ENCODE measurements at places on chromosomes 12 and 14.
A peak's percentile ranks its signal among the peaks of the same experiment; 100 is the strongest.

DNA sequence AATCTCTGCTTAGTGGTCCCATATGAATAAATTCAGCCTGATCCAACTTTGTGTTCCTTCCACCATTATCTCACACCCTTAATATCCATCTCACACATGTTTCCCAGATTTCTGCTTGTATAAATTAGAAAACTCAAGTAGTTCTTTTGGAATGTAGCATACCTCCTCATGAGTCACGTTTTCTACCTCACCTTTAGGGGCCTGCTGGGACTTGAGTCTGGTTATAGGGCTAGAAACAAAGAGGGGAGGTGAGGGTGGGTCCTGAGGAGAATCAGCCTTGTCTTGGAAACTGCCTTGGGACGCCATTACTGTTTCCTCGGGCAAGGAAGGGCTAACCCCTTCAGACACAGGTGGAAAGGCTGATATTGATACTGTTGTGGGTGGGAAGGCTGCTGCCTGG is 51.1 kb downstream of the EMP1 start:
- DNase-seq, result no peak

- DNase-seq, result no peak
Observed at GRCh38 chr12:121209221-121209620, 708 bp upstream of the P2RX4 start.

- no peak for DNase-seq
Observed at GRCh38 chr12:53182903-53183302, 2.2 kb upstream of the CSAD start.

DNA sequence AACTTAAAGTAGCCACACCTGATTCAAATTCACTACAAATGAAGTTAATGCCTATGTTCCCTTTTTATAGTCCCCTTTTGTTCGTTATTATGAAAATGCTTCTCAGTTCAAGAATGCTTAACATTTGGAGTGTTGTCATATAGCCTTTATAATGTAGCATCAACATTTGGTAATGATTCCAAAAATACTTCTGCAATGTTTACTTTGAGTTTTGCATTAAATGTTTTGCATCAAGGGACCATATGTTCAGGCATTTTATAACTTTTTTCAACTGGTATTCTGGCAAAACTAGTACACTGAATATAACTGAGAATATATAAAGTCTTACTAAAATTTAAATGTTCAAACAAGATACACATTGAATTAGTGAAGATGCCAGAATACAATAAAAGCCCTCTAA is 209.6 kb upstream of the SLC16A7 start:
- DNase-seq, result no peak

DNA sequence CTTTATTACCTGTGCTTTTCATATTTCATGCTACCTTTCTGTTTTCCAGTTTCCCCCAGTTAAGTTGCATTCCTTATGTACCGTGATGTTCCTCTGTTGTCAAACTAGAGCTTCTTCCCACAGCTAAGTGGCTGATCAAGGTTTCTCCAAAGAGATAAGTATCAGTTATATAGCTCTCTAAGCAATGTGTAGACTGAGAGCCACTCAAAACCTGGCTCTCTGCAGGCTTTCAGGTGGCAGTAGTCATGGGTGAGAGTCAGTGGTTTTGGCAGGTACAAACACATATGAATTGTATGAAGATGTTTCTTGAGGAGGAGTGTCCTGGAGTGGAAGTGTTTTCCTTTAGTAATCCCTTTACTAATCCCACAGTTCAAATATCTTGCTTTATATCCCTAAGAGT is 28.4 kb downstream of the TXNRD1 start:
- DNase-seq, result no peak

DNA sequence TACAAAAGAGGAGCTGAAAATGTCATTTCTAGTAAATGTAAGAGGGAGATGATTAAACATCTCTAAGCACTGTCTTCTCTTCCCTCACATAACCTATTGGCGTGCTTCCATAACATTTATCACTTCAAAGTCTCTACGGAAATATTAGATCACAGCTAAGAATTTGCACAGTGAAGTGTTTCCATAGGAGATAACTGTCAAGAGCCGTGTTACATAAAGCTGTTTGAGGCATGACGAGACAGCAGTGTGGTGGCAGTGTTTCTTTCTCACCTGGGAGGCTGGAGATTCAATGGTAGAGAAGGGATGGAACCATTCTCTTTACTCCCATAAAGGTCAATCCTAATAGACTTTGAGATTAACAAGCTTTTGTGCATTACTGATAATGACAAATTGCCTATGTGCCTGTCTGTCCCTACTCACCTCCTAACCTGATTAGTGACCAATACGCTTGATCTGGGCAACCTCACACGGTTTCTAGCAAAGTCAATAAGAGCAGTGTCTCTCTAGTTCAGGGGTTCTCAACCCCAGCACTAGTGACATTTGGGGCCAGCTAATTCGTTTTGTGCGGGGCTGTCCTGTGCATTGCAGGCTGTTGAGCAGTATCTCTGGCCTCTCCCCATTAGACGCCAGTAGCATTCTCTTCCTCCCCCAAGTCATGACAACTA is 35.3 kb downstream of the FBXW8 start:
- DNase-seq, result no peak

GRCh38 chr12:12508612-12509011 is 54.1 kb downstream of the DUSP16 start:
- no peak for DNase-seq

DNA sequence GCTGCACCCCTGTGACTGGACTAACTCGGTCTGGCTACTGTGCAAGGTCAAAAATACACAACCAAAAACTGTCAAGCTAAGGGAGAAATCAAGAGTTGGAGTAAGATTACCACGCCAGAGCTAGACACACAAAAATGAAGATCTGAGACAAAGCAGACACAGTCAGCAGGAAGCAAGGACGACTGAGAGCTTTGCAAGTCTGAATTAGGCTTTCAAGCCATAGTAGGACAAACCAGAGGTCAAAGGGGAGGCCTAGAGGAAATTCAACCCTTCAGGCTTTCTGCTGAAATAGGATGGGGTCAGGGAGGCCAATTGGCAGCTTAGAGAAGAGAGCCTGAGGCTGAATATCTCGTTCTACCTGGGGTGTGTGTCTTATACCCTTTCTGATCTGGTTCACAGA is 117.3 kb downstream of the LLPH start:
- DNase-seq, result no peak

GRCh38 chr12:93526786-93527428 is 45.6 kb upstream of the SOCS2 start:
- DNase-seq, result no peak

DNA sequence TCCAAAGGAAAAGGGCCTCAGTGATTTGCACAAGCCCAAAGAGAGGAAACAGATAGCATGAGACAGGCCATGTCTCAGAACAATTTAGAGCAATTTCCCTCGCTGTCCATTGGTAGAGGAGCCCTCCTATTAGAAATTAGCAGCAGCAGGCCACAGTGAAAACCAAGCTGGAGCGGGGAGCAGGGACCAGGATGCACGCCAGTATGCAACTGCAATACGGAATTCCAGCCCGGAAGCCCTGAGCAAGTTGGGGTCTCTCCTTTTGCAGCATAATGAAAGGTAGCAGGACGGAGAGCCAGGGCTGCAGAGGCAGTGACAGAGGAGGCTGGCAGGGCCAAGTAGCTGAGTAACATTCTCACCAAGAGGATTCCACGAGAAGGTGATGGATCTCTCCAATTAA is 84.9 kb upstream of the CLMN start:
- DNase-seq, result no peak

- no peak for DNase-seq
Observed at GRCh38 chr12:128617304-128617833, 206.4 kb downstream of the SLC15A4 start.

DNA sequence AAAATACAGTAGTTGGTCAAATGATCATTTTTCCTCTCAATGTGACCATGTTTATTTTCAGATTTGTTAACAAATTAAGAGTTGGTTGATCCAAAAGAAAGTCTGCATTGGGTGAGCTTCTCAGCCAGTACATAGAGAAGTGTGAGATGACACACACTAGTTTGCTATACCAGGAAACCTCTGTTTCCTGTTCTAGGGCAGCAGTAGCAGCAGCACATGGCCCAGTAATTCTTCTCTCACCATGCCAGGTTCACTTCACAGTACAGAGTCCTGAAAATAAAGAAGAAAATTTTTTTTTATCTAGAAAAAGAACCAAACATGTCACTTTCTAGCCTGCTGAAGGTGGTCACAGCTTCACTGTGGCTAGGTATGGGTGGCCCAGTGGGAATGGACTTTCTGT is 250.2 kb upstream of the OR4E1 start:
- DNase-seq, result no peak

GRCh38 chr14:74980731-74981461 is 21.8 kb upstream of the EIF2B2 start:
- DNase-seq, result no peak

DNA sequence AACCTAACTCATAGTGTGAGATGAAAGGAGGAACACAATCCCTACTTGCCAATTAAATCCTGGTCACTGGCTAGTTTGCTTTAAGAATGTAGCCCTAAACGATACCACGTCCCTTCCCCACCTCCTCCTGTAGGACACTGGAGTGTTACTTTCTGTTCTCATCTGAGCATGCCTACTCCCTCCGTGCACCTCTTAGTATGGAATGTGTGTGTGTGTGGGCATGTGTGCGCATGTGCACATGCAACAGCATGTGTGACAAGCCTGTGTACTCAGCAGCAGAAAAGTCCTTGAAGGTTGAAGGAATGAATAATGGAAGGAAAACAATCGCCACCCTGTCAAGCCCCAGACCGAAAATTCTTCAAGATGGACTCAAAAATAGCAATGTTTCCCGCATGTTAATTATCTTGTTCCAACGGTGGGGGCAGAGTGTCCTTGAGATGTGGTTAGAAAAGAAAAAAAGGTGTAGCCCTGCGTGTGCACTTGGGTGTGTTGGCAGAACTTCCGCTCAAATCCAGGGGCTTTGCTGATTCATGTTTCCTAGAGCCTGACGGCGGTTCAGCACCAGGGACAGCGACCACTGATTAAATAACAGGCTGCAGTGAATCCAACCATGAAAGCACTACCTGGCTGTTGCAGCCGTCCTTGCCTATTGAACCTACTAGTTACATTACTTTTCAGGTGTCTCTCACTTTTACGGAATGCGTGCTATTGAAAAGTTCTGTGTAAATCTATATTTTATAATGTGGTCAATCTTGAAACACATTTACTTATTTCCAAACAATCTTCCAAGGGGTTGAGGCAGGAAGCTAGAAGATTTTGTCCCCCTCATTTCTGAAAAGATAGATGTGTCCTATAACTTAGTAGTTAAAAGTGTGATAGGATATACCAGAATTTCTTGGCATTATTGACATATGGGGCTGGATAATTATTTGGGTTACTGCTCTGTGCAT is 79.8 kb downstream of the SRRM4 start:
- no peak for DNase-seq

GRCh38 chr12:45933504-45933903 is 56.9 kb downstream of the SCAF11 start:
- no peak for DNase-seq

GRCh38 chr12:104969343-104969742 is 11.3 kb upstream of the SLC41A2 start:
- DNase-seq, result no peak

DNA sequence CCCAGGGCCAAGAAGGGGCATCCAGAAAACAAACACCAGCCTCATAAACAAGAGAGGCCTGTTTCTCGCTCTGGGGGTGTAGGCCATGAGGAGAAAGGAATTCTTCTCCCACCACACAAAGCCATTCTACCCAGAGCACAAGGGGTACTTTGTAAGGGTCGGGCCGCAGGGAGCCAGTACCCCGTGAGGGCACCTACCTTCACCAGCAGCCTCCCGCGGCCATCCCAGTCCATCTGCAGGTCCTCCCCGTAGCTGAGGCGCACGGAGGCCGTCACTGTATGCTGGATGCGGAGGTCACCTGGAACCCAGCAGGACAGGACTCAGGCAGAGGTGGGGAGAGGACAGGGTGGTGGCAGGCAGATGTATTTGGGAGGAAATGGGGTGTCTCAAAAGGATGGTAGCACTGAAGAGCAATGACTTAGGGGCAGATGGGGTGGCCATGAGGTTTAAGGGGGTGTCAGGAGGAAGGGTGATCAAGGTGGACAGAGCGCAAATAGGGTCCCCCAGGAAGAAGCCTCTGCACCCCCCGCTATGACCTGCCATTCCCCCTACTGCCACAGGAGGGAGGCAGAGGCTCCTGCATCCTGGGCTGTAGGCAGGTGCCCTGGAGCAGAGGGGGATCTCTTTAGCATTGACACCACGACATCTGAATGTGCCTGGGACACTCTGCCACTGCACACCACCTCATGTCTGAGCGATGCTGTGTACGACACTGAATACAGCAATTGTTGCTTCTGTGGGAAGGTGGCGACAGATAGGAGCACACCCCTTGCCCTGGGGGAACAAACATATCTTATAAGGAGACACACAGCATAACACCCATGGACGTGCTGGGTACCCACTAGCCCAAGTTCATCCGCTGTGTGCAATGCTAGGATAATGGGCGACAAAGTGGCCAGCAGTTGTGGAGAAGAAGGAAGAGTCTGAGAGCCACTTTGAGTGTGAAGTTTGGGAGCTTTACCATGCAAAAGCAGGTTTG is 61.4 kb downstream of the VWF start:
- DNase-seq, result peak; percentile 27

- DNase-seq, result no peak
Observed at GRCh38 chr12:38389614-38390013, 73.0 kb downstream of the ALG10B start.

DNA sequence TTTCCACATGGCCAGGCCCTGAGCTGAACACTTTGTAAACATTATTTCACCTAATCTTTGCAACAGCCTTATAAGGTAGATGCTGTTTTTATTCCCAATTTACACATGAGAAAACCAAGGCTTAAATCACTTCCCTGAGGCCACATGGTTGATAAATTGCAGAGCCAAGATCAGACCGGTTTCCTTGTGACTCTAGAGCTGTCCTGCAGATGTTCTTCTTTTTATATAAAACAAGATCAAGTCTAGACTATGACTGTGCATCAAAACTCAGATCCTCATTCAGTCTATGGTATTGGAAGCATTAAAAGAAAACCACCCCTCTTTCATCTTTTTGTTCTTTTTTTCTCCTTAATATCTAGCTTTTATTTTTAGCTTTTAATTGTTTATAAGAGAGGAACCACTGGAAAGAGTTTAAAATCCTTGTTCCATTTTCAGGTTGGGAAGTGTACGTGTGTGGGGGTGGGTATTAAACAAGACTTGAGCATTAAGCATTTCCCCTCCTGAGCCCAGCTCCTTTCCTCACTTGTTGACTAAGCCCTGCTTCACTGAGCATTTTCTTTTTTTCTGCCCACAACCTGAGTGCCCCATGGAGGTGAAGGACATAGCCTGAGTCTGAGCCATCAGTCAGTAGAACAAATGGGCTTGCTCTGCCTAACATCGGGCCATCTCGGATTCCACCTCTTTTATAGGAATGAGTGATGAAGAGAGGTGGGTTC is 45.4 kb downstream of the GPATCH2L start:
- no peak for DNase-seq

DNA sequence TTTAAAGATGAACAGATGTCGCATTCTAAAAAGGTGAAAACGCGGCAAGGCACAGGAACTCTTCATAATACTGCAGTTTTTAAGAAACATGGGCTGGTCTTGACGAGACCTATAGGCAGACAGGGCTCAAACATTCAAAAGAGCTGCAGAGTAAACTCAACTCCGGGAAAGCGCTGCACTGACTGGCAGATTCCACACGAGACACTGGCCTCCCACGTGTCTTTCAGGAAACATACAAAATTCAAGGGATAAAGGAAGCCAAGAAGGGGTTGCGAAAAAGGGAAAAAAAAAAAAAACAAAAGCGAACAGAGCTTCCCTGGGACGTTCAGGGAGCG is 614 bp upstream of the ARF6 start:
- no peak for DNase-seq
